NCI-H524 treated with DMSO at 0.1 percent for 48 hours (cell line): ENCODE measurements at places on chromosomes 5 and 9.
A peak's percentile ranks its signal among the peaks of the same experiment; 100 is the strongest.

DNA sequence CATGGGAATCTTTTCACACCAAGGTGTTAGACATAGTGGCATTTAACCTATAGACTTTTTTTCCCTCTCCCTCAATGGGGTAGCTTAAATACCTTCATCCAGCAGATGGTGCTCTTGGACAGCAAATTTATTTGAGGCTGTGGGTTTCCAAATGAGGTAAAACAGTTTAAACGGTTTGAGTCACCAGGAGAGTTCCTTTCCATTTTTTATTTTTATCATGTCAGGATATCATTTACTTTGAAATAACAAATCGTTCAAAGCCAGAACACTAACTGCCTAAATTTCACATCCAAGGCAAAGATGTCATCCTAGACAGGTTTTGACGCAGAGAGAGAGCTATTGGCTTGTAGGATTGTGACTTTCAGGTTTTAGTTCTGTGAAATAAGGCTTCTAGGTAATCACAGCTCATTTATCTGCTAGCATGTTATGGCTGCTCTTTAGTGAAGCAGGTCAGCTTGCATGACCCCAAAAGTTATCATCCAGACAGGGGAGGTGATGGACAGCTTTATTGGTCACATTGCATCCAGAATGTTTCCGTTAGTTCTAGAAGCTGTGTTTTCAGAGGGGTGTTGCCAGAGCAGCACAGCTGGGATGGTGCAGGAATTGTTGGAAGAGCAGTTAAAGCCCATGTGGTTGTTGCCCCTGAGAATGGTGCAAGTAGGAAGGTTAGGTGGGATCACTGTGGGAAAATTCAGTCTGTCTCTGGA is 69.8 kb downstream of the KDM4C start:
- no peak for DNase-seq

DNA sequence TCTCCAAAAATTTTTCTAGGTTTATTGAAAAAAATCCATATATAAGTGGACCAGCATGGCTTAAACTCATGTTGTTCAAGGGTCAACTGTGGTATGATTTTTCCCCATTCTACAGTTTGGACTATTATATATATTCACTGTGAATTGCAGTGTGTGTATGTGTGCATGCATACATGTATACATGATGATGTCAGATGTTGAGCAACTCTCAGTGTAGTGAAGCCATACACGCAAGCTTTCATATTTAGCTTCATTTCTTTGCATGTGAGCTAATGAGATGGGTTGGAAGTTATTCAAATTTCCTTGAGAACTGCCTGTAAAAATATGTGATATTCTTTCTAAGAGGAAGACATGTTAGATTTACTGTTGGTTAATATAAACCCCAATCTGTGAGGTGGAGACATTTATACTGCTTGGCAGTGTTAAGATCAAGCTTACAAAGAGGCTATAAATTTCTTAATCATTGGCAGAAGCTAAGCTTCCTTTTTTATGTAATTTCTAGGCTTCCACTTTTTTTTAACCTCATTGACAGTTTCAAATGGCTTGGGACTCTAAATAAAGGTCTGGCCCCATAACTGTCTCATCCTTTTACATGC is 134.8 kb downstream of the GABRG2 start:
- no peak for DNase-seq

- no peak for DNase-seq
Measured at GRCh38 chr5:170418736-170419135, 29.6 kb upstream of the KCNMB1 start.

DNA sequence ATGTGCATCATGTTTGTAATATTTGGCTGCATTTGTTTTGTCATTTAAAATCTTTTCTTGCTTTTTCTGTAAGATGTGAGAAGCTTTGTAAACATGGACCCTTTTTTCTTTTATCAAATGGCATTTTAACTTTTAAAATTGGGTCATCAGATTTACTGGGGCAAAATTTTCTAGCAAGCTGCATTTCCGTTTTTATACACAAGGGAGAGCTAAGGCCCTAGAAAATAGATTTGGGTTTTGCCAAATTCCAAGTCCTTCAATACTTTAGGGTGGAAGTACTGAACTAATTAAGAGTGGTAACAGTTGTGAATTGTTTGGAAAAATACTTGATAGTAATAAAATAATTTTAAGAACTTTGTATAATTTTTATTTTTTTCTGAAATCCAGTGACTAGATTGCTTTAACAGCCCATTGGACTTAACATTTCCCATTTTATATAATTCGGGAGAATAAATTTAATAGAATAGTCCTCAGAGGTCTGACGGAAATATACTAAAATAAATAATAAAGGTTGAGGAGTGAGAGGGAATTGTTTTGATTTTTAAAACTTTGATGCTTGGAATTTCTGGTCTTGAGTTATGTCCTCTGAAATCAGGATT is 117.4 kb downstream of the SMARCA2 start:
- DNase-seq, result peak; percentile 3

DNA sequence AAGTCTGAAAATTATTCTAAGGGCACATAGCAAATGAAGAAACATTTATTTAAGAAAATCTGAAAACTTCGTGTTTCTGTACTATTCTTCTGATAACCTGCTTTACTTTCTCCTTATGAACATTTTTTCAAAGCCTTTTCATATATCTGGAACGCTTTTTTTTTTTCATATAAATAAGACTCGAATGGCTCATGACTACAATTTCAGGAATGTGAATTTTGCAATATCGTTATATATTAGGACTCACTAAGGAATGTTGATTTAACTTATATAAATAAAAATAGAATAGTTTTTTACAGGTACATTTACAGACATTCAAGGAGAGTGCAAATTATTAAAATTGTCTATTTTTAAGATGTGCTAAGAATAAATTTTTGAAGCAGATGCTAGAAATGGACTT is 42.9 kb downstream of the GPBP1 start:
- no peak for DNase-seq

DNA sequence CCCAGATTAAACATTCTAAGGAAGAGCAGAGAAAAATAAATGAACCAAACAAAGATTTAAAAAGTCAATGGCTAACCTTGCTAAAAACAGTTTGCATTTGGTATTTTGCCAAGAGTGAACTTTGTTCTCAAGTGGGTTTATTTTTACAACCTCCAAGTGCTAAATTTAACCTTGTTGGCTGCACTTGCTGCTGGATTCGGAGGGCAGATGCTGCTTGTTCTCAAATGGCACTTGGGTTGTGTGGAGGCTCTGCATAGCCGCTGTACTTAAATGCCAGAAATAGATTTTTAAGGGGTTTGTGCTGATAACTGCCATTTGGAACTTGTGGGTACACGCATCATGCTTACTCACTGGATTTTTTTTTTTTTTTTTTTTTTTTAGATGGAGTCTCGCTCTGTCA is 13.3 kb upstream of the SPATA24 start:
- no peak for DNase-seq

DNA sequence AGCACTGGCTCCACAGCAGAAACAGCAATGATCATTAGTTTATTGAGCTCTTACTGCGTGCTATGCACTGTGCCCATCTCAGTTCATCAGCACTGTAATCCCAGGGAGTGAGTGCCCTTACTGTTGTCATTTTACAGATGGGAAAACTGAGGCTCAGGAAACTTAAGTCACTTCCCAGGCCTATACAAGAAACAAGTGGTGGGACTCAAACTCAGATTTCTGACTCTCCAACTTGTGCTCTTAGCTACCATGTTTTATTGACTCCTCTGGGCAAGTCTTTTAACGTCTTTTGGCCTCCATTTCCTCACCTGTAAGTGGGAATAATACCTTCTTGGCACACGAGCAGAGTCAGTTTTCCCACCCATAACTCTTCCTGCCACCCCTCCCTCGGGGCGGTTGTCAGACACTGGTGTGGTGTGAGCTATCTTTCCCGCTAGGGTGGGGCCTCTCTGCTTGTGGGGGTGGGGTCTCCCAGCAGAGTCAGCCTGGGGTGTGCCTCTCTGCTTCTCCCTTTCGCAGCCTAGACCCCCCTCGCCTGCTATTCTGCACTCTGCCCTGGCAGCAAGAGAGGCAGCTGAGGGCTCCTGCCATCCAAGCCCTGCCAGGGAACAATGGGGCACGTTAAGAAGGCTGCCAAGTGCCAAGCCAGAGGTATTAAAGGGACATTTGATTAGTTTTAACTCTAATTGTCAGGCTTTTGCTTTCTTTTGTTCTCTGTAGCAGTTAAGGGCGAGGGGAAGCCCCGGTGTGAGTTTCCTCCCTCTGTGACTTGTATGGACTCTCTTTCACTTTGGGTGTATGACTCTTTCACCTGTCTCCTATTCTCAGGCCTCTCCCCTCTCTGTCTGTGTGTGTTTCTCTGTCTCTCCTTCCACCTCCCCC is 12.1 kb downstream of the GALNT10 start:
- no peak for DNase-seq

GRCh38 chr5:122500245-122501088 is 188.4 kb downstream of the SNCAIP start:
- DNase-seq, result no peak

GRCh38 chr9:81375187-81376100 is 313.9 kb downstream of the TLE1 start:
- no peak for DNase-seq

DNA sequence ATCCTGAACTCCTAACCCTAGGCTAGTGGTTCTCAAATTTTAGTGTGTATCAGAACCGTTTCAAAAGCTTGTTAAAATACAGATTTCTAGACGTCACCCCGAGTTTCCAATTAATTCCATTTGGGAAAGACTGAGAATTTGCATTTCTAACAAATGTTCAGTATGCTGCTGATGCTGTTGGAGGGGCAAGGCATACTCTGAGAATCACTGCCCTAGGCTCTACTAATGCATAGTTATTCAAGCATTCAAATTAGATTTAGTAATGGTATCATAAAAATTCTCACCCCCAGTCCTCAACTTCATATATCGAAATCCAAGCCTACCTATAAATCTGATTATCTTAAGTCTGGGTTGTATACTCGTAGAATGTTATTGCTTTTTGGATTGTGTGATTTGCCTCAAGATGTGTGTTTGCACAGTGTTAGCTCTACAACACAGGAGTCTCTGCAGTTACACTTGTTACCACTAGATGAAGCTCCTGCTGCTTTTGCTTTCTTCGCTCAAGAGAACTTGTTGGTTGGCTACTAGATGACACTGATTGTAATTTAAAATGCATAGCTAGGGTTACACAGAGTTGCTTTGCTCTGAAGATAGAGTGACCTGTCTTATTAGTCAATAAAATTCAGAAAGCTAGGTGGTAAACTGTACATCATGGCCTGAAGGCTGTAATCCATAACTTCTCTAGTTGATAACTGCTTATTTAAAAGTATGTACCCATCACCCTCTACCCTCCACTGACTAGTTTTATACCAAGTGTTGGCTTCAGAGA is 7.5 kb upstream of the ERAP2 start:
- no peak for DNase-seq

DNA sequence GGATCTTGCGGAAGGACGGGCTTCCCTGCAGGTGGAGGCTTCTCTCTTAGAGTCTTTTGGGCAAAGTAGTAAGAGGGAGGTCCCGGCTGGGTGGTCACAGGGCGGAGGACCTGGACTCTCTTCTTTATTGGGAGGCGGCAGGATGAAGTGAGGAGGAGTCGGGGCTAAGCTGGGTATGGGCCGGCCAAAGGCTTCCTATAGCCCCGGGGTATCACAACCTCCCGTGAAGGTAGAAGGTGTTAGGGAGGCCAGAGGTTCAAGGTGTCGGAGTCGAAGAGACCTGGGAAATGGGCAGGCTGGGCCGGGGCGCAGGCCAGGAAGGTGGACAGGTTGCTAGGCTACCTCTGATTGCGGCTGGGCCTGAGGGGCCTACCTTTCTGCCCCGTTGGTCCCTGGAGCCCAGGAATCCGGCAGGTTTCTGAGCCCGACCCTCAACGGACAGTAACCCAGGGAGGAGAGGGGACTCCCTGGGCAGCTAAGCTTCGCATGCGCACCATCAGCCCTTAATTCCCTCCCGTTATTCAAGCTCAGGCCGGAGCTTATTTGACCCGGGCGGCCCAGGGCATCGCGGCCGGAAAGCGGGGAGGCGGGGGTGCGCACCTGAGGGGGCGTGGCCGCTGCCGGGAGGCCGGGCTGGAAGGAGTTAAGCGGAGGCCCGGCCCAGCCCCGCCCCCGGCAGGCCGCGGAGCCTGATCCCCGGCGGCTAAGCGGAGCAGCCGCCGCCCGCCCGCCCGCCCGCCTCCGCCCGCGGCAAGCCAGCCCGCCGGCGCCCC is at the start of gene TESK1:
TSS of gene TESK1 (plus strand) at position 685 of the 773 bp plus-strand sequence. CDS start 358 bp downstream, outside the sequence.
- no peak for DNase-seq

GRCh38 chr9:96680812-96681499 is 25.8 kb upstream of the PRXL2C start:
- DNase-seq, result no peak

DNA sequence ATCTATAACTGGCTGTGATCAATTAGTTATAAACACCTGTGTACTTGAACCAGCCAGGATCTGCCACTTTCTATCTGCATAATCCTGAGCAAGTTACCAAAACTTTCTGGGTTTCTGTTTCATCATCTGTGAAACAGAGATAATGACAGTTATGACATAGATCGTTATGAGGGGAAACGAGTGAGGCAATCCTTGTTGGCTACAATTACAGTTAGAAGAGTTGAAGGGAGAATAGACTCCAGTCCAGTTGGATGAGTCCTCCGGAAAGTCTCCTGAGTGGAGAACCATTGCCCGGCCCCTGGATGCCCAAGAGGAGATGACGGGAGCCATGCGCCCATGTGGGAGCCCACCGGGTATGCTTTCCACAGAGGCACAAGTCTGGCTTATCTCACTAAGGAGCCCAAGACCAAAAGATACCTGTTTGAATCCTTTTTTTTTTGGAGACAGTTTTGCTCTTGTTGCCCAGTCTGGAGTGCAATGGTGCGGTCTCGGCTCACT is 4.5 kb downstream of the PDE6A start:
- no peak for DNase-seq

DNA sequence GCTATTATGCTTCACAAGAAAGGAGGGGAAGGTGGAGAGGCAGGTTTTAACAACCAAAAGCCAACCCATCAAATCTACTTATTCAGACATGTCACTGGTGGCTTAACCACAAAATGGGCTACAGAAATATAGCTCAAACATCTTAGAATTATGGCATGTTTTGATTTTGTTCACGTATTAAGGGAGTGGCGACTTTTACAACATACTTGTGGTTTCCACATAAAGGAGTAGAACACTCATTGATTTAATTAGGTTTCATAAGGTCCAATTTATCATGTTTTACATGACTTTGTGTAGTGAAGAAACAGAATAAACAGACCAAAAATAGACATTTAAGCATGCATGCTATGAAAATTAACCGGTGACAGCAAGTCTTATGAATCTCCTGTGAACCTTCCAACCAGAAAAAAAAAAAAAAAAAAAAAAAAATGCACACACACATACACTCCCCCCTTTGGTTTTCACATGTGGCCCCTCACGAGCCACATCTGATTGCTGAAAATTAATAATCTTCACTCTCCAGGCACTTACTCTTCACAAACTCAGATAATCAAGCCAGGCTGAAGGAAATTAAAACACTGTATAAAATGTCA is 5.4 kb downstream of the ZNF608 start:
- no peak for DNase-seq

GRCh38 chr9:2018162-2018643 is 3.1 kb downstream of the SMARCA2 start:
- DNase-seq, result no peak

GRCh38 chr5:119706049-119706448 is 76.7 kb downstream of the FAM170A start:
- no peak for DNase-seq

GRCh38 chr9:122084026-122084675 is 9.0 kb downstream of the TTLL11 start:
- no peak for DNase-seq

- no peak for DNase-seq
Measured at GRCh38 chr9:93059011-93059714, 662 bp downstream of the SUSD3 start.

GRCh38 chr5:1827025-1827885 is 26.0 kb downstream of the NDUFS6 start:
- DNase-seq, result no peak
